ENCODE measurements at places on chromosomes 1 and 21.

DNA sequence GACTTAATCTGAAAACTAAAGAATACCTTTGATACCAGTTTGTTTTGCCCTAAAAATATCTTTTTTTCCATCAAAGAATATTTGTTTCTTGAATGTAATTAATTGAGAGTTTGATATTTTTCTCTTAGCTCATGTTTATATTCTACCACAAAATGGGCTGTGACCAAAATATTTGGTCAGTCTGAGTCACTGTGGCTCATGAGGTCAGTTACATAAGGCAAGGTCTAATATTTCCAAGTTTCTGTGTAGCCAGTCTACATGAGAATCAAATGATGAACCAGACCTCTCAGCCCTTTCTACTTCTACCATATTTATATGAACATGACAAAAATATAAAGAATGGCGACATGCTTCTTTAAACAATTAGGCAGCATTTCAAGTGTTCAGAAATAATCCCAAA lies 83.0 kb upstream of the IVNS1ABP start:
- DNase-seq = peak; percentile 36

- no peak for DNase-seq
These were observed at the start of gene RAB42 for GRCh38 chr1:28591708-28592320. Gene RAB42, plus strand, starts transcription at chr1:28592265. Its CDS starts 247 bp downstream, at chr1:28592512.

GRCh38 chr1:109188781-109189180 lies 24.9 kb upstream of the SARS1 start:
- DNase-seq = no peak

DNA sequence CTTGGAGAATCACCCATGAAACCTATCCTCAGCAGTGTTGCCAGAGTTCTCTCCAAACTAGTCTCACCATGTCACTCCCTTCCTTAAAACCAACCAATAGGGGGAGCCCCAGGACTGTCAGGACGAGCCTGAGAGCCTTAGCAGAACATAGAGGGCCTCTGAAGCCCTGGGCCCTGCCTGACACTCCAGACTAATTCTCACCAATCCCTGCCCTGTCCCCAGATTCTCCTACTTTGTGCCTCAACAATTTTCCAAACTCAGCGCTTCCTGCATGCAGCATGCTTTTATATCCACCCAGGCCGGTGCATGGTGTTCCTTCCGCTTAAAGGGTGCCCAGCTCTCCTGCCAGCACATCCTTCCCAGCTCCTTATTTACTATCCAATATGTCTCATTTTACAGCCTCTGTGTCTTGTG lies 42.7 kb downstream of the HSD3B1 start:
- DNase-seq = no peak

DNA sequence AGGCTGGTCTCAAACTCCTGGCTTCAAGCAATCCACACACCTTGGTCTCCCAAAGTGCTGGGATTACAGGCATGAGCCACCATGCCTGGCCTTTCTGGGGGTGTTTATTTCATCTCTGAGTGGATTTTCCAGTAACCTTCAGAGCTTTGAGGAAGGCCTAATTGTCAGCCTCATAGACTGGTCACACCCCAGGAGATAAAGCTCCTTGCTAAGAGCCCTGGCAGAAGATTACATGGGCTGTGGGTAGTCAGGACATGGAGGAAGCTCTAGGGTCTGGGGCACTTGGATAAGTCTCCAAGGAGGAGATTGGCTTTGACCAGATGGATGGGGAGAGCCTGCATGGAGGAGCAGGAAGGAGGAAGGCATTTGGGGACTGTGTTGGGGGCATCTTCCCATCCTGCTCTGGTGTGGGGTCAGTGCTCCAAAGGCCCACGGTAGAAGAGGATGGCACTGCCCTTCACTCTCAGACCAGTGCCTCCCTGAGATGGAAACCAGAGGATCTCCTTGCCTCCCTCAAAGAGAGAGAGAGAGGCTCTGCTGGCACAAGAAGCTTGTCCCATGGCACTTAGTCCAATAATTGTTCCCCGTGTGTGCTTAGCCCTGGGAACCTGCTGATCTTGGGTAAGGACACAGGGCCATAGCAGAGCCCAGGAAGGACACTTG lies 14.7 kb upstream of the GSTM4 start:
- DNase-seq = no peak

- DNase-seq = no peak
These were observed 197.2 kb downstream of the HLX start for GRCh38 chr1:221076391-221076811.

- DNase-seq = no peak
These were observed 9.4 kb downstream of the TPM3 start for GRCh38 chr1:154182344-154183045.

- no peak for DNase-seq
These were observed 167.9 kb downstream of the ADSS2 start for GRCh38 chr1:244283772-244284171.

- DNase-seq = no peak
These were observed 93.4 kb upstream of the CSF3R start for GRCh38 chr1:36576118-36576517.

DNA sequence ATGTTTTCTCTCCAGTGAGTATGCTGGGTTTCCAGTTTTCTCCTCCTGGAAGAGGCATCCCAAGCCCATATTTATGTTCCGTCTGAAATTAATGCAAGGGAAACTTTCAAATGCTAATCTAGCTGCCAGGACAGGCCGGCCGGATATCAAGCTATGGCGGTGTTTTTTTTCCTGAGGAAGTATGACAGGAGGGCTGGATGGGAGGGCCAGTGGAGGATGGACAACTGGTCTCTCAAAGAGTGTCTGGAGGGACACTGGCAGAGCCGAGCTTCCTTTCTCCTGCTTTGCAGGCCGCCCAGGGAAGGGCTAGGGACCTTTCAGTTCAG lies 212.7 kb downstream of the TRABD2B start:
- no peak for DNase-seq

GRCh38 chr1:89649783-89650182 lies 16.9 kb downstream of the LRRC8C start:
- DNase-seq = no peak

DNA sequence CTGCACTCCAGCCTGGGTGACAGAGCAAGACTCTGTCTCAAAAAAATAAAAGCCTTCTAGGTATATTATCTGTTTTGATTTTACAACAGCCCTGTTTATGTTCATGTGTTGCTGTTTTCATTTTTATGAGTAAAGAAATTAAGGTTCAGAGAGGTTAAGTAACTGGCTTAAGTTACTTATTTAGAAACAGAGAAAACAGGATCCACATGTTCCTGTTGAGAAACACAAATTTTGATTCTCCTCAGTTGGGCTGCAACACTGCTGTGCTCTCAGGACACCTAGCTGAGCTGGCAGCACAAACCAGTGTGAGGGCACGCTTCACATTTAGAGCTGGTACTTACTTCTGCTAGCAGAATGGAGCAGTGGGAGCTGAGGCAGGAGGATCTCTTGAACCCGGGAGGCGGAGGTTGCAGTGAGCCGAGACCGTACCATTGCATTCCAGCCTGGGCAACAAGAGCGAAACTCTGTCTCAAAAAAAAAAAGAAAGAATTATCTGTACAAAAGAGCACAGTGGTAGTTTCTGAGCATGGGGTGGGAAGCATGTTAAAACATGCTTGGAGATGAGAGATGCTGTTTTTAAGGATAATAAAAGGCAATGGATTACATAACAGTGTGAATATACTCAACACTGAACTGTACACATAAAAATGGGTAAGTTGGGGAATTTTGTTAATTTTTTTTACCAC lies 2.4 kb downstream of the SPRTN start:
- DNase-seq = no peak

- DNase-seq = peak; percentile 16
These were observed 27.3 kb downstream of the GPR157 start for GRCh38 chr1:9101510-9102146.

GRCh38 chr21:33848249-33848953 lies 67.2 kb downstream of the ATP5PO start:
- DNase-seq = no peak

- no peak for DNase-seq
These were observed 35.1 kb upstream of the IFNGR2 start for GRCh38 chr21:33368124-33368523.

GRCh38 chr1:44661781-44662682 lies 12.2 kb downstream of the TMEM53 start:
- no peak for DNase-seq

- no peak for DNase-seq
These were observed 124.6 kb upstream of the IVNS1ABP start for GRCh38 chr1:185441605-185442004.

- no peak for DNase-seq
These were observed 161.7 kb downstream of the PTPRU start for GRCh38 chr1:29397981-29398380.

- DNase-seq = no peak
These were observed 162.4 kb upstream of the PTBP2 start for GRCh38 chr1:96559181-96559580.

- DNase-seq = no peak
These were observed 52.7 kb upstream of the DIP2A start for GRCh38 chr21:46406001-46406400.

DNA sequence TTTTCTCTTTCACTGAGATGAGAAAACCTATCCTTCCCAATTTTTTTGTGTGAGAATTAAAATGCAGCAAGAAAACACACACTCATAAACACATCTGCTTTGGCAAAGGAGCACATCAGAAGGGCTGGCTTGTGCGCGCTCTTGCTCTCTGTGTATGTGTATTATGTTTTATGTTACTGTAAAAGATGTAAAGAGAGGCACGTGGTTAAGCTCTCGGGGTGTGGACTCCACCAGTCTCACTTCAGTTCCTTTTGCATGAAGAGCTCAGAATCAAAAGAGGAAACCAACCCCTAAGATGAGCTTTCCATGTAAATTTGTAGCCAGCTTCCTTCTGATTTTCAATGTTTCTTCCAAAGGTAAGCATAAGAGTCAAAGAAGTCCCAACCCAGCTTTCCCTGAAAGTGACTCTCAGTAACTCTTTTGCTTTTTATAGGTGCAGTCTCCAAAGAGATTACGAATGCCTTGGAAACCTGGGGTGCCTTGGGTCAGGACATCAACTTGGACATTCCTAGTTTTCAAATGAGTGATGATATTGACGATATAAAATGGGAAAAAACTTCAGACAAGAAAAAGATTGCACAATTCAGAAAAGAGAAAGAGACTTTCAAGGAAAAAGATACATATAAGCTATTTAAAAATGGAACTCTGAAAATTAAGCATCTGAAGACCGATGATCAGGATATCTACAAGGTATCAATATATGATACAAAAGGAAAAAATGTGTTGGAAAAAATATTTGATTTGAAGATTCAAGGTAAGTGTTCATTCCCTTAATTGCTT lies at the start of gene CD2:
Gene CD2, plus strand, starts transcription at position 233 of the 780 bp plus-strand sequence. Its CDS starts 63 bp downstream, at position 296.
- no peak for DNase-seq

- no peak for DNase-seq
These were observed 106.0 kb downstream of the NTNG1 start for GRCh38 chr1:107246775-107247345.

- no peak for DNase-seq
These were observed 115.8 kb downstream of the C1orf94 start for GRCh38 chr1:34292472-34292871.

- DNase-seq = no peak
These were observed 228.4 kb upstream of the POU3F1 start for GRCh38 chr1:38274974-38275373.

GRCh38 chr1:17200756-17201155 lies 4.2 kb upstream of the PADI1 start:
- DNase-seq = no peak

DNA sequence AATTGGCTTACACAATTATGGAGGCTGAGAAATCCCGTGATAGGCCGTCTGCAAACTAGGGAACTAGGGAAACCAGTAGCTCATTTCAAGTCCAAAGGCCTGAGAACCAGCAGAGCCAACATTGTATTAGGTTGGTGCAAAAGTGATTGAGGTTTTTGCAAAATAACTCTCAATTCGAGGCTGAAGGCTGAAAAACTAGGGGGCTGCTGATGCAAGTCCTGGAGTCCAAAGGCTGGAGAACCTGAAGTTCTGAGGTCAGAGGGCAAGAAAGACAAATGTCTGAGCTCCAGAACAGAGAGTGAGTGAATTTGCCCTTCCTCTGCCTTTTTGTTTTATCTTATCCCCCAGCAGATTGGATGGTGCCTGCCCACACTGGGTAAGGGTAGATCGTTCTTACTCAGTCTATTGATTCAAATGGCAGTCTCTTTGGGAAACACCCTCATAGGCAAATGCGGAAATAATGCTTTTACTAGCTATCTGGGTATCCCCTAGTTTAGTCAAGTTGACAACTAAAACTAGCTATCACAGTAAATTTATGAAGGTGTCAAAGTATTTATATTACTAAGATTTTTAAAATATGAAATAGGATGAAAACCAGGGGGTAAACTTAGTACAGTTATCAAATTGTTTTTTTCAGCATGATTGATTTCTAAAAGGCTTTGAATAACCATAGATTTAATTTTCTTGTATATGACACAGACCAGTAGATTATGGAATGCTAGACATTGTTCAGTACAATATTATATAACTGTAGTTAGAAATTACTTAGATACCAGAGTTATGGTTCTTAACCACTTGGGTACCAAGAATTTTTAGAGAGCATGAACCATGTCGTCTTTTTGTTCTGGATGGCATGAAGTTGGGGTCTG lies 15.4 kb downstream of the RABGAP1L start:
- DNase-seq = no peak

GRCh38 chr21:44517175-44517899 lies 22.7 kb downstream of the KRTAP10-1 start:
- DNase-seq = no peak

DNA sequence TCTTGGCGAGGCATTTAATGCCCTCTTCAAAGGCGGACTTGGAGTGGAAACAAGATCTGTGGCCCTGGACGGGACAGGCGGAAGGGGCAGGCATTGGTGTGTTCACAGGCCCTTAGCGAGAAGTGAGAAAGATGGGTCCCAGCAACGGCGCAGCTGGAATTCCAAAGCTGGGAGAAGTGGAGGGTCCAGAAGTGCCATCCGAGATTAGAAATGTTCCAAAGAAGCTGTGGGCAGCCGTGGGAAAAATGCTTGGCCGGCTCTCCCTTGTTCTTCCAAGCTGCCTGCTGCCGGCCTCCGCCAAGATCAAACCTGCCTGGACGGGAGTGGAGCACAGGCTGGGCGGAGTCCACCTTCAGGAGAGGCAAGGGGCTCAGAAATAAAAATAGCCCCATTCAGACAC lies 69.4 kb upstream of the ACTRT2 start:
- no peak for DNase-seq

GRCh38 chr1:165143437-165144065 lies 213.0 kb downstream of the LMX1A start:
- no peak for DNase-seq

DNA sequence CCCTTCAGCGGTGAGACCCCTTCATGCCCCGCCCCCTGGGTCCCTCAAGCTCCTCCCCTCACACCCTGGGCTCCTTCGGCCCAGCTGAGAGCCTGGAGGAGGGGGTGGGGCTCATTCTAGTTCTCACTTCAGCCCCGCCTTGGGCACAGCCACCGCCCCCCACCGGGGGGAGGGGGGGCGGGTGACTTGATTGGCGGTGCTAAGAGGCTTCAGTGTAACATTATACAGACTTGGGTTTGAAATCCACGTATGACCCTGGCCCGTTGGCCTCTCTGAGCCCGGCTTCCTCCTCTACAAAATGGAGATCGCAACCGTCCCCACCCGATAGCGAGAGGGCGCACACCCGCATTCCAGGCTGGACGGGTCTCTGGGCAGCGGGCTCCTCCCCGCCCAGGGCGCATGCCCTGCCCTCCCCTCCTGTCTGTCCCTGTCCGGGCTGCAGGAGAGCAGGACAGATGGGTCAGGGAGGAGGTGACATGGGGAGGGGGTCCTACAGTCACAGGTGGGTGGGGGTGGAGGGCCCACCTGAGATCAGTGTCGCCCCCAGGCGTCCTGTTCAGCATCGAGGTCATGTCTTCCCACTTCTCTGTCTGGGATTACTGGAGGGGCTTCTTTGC lies 5.1 kb downstream of the CLCNKB start:
- no peak for DNase-seq
